Activated CD4-positive, alpha-beta T cell treated with anti-CD3 and anti-CD28 coated beads, Interleukin-2, amount 50 U/mL, for 4 hours (primary cell): ENCODE measurements at places on chromosomes 11 and 22.
A peak's percentile ranks its signal among the peaks of the same experiment; 100 is the strongest.

DNA sequence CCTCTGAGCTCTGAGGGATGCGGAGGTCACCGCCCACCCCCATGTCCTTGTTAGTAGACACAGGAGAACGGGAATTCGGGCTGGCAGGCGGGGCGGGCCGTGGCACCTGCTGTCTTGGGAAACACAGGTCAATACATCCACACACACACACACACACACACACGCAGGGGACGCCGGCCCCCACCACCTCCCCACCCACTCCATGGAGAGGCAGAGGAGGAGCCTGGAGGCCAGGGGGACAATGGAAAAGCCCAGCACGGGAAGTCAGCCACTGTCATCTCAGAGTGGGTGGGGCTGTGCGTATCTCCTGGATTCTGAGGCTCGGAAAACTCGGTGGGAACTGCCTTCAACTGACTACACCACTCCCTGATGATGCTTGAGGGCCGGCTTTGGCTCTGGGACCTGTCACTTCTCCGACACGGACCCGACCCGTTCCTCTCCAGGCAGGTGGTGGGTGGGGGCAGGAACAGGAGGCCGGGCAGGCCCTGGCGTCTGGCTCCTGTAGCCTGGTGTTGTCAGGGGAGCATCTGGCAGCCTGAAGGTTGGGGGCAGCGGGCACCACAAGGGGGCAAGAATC is 18.5 kb upstream of the TMEM184B start:
- DNase-seq: no peak

DNA sequence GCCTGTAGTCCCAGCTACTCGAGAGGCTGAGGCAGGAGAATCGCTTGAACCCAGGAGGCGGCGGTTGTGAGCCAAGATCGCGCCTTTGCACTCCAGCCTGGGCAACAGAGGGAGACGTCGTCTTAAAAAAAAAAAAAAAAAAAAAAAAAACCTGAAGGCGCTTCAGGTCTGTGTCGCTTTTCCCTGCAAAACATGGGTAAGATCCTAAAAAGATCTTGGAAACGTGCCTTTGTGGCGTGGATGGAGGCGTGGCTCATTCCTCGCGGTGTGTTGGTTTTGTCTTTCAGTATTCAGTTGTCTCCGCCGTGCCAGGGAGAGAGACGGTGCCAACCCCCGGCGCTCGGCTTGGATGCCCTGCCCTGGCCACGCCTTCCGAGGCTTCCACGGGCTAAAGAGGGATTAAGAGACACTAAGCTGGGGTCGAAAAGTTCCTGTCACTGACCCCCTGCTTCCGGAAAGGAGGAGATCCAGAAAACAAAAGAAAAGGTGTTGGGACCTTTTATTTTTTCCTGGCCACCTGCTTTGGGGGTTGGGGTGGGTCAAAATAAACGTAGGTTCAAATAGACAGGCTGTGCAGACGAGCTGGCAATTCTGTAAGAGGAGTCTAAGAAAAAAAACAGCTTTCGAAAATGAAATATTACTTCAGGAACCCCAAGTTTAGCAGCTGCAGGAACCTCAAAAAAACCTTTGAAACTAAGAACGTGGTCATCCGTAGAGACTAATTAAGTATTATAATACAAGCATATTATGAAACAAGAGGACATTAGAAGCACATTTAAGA is 1.1 kb upstream of the SLC35F2 start:
- DNase-seq: peak; percentile 12

DNA sequence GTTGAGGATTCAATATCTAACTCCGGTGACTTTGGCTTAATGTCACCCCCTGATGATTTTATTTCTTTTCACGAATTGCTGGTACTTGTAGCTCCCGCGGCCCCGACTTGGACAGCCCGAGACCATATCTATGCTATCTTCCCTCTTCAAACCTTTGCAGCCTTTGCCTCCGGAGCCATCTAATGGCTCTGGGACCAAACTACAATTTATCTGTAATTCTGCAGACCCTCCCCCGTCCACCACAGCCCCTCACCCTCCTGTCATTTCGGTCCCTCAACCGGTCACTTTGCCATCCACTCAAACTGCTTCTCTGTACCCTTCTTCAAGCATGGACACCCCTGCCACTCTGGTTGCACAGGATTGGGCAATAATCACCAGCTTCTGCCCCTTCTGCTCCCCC is 25.7 kb upstream of the ALDH3B2 start:
- DNase-seq: no peak

DNA sequence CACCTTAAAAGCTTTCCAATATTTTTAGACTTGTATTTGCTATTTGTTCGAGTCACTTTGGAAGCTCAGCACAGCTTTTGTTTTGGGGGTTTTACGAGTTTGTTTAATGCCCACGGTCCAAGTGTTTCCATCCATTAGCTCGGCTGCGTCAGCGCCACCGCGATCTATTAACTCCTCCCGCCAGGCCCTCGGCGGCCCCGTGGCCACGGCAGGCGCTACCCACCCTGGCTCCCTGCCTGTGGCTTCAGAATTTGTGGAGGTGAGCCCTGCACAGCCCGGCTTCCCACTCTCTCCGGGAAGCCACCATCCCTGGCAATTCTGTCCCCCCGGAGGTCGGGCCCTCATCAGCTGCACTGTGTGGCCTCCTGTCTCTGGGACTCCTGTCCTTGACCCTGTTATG is 648.5 kb downstream of the BRD1 start:
- DNase-seq: no peak

- no peak for DNase-seq
These were observed 148.1 kb downstream of the WNT7B start for GRCh38 chr22:45828841-45829240.

DNA sequence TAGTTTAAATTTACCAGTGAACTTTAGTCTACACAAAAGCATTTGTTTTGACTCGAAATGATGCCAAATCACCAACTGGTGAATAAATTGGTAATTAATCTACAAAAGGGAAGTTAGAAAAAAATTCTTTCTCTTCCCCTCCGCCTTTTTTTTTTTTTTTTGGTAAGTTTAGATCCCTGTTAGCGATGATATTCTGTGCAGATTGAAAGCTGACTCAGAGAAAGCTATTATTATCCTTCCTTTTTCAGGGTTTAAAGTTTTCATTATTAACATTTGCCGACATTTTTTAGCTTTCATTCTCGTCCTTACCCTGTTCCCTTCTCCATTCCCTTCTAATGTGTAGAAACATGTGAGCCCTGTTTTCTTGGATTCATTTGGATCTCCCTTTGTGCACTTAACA is 16.8 kb upstream of the NUP160 start:
- no peak for DNase-seq

DNA sequence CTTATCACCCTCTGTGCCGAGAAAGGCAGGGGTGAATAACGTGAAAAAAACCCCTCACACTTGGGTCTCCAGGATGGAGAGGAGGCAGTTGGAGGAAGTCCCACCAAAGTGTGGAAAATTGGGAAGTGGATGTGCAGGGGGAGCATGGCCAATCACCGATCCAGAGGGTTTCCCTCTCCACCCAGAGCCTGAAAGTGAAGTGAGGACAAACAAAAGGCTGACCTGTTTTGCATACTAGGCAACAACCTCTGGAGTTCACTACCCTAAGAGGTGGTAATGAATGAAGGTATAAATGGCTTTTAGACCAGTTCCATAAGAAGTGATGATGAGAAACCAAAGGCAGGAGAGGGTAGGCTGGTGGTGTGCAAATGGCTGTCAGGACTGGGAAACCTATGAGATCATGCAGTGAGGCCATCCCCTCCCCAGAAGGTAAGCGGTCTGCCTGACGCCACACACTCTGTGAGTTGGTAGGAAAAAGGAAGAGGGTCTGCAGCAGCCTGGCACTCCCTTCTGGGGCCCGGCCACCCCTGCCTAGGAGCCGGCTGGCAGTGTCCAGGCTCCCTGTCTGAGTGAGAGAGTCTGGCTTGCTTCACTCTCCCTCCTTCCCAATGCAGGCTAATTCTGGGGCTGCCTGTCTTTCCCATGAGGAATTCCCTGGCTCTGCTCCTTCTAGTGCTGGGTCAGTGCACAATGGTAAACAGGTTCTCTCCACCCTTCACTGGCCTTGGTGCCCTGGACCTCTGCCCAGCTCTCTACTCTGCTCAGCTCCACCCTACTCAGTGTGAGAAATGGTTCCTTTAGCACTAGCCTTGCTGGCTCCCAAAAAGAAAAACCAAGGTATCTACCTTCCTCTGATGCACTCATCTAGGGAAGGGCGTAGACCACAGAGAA is 15.6 kb downstream of the TBC1D10A start:
- DNase-seq: no peak

DNA sequence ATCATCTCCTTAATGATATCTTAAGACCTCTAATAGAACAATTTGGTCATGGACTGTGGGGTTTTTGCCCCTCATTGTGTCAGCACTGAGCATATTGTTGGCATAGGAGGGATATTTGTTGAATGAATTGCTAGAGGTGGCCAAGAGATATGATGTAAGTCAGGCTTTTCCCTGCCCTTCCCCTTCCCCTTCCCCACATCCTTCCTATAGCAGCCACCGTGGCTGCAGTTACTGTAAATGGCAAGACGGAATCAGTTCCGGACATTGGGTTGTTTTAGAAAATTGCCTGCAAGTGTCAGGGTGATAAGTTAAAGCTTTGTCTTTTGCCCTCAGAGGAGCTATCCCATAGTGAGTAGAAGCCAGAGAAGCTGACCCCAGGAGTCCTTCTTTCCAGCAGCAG is 23.0 kb downstream of the LIMK2 start:
- no peak for DNase-seq

DNA sequence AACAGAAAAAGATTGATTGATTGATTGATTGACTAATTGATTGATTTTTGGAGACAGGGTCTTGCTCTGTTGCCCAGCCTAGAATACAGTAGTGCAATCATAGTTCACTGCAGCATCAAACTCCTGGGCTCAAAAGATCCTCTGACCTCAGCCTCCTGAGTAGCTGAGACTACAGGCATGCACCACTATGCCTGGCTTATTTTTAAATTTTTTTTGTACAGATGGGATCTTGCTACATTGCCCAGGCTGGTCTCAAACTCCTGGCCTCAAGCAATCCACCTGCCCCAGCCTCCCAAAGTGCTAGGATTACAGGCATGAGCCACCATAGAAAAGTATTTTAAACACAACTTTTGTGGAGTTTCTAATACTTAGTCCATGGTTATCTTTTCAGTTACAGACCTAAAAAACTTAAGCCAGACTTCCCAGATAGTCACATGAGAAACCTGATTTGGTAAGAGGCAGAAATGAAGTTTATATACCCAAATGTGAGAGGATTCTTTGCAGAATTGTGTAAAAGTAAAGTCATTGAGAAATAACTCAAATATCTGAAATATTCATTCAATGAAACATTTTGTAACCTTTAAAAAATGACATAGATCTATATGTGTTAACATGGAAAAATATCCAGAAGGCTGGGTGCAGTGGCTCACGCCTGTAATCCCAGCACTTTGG is 186.5 kb downstream of the SWAP70 start:
- no peak for DNase-seq

DNA sequence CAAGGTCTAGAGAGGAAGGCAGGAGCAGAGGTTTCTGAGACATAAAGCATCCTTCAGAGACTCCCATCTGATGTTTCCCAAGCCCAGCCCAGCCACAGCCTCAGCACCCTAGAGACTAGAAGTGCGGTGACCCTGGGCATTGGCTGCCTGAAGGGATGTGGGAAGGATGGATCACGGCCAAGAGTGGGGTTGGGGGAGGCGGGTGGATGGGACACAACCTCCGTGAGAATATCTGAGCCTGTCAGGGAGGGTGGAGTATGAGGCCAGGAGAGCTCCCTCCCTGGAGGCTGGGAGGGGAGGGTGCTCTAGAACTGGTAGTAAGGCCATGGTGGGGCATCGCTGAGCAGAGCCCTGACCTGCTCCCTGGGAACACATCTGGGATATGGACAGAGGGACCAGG is 71.4 kb downstream of the CSNK2A3 start:
- DNase-seq: no peak

DNA sequence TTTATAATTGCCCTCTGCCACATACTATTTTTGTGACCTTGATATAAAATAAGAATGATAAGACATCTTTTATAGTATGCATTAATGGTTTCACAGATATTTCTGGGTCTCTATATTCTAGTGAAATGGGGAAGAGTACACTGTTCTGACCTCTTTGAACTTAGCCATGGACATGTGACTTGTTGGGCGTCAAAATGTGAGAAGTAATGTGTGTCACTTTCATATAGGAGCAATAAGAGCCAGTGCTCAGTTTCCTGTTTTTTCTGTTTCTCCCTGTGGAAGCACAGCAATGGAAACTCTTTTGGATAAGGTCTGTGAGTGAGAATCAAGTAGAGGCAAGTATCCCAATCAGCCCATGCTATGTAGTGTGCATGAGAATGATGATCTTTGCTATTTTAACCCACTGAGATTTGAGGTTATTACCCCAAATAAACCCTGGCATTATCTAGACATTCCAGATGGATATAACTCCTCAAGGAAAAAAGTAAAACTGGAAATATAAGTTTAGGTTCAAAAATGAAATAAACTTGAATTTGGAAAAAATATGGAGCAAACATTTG is 60.7 kb downstream of the RAB38 start:
- no peak for DNase-seq

- DNase-seq: no peak
These were observed 6.6 kb downstream of the RASSF10 start for GRCh38 chr11:13015753-13016152.

DNA sequence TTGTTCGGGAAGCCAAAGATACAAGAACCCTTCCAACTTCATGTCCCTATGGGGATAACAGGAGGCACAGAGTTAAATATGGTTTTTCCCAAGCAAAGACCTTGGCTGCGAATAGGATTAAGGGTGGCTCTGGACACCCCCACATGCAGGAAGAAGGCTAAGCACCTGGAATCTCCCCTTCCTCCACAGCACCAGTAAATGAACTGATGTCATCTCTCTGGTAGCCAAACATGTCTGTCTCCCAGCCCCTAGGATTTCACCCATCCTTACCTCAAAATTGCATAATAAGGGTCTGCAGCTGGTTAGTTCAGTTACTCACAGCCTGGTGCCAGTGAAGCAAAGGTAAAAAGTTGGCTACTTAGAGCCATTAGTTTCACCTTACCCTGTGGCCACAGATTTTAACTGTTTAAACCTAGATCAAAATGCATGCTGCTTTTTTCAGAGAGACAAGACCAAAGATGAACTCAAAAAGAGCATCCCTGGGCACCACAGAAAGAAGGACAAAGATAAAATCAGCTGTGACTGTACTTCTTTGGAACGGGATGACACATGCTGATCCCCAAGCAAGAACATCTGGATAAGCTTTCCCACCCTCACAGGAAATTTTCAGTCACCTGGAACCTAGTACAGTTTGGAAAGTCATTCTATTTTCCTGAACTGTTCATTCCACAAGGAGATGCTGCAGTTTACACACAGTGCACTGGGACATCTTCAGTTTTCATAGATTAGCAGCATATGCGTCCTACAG is 77.2 kb upstream of the AKIP1 start:
- DNase-seq: no peak

GRCh38 chr11:111654601-111655000 is 52.4 kb downstream of the SIK2 start:
- DNase-seq: no peak
